ENCODE measurements at places on chromosomes 3 and 15.

DNA sequence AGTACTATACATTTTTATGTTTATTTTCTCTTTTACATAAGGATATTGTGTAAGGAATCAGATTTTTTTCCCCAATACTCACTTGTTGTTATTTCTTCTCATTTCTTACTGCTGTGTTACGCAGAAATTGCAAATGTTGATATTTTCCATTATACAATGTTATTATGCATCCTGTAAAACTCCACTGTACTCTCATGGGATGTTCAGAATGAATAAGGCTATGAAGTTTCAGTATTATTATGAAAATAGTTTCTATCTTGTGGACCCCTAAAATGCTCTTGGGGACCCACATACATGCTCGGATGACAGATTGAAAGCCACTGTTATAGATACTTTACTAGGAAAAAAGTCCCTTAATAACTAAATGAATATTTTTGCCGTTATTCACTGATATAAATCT is 329.4 kb downstream of the EPHA3 start:
- no peak for DNase-seq

- no peak for DNase-seq
These were observed 15.1 kb upstream of the TOPAZ1 start for GRCh38 chr3:44226573-44226972.

DNA sequence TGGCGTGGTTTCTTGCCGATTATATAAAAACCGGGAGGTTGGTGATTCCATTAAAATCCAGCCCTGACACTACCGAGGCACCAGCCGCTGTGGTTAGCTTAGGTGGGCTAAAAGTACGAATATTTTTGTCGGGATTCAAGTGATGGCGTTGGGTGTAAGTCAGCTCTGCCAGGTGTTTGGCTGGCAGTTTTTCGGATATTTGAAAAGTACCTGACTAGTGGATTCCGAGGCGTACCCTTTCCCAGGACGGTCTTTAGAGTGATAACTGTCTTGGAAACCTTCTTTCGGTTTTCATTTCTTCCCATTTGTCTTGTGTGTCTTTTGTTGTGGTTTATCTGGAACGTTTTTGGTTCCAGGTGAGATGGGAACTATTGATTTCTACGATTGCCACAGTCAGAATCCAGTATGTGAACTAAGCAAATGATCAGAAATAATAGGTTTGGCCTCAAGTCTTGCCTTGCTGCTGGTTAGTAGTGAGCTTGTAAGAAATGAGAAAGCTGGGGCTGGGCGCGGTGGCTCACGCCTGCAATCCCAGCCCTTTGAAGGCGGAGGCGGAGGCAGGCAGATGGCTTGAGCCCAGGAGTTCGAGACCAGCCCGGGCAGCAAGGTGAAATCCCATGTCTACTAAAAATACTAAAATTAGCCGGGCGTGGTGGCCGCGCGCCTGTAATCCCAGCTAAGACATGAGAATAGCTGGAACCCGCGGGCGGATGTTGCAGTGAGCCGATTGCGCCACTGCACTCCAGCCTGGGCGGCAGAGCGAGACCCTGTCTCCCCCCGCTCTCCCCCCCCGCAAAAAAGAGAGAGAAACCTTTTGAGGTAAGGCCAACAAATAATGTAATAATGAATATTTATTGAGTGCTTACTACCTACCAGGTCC is 1.4 kb downstream of the FYTTD1 start:
- no peak for DNase-seq

DNA sequence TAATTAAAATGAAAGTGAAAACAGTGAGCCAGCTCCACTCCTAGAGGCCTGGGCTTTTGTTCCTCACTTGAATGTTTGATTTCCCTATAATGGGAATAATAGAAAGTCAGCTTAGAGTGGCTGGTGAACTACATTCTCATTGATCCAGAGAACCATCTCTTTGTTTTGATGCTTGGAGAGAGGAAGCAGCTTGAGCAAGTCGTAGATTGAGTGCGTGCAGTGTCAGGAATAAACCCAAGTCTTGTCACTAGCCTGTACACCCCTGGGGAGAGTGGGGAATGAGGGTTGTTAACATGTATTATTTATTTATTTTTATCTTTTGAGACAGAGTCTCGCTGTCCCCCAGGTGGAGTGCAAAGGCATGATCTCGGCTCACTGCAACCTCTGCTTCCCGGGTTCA is 885 bp upstream of the LSG1 start:
- DNase-seq: no peak

GRCh38 chr15:66845266-66845785 is 143.3 kb downstream of the SMAD6 start:
- no peak for DNase-seq

DNA sequence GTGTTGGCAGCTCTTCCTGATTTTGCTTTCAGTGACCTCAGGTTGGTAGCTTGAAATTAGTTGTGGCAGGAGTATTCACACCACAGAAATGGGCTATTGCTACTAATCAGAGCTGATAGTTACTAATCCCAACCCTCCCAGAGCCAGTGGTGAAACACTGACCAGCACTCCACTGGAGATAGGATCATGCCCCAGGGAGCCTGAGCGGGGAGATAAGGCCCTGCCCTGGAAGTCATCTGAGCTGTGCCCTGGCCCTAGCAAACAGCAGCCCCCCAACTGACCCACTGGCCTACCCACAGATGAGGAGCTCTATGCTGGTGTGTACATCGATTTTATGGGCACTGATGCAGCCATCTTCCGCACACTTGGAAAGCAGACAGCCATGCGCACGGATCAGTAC is 9.4 kb upstream of the GNAT1 start:
- DNase-seq: no peak

- no peak for DNase-seq
These were observed 94.8 kb upstream of the ANKRD28 start for GRCh38 chr3:15892311-15893227.

DNA sequence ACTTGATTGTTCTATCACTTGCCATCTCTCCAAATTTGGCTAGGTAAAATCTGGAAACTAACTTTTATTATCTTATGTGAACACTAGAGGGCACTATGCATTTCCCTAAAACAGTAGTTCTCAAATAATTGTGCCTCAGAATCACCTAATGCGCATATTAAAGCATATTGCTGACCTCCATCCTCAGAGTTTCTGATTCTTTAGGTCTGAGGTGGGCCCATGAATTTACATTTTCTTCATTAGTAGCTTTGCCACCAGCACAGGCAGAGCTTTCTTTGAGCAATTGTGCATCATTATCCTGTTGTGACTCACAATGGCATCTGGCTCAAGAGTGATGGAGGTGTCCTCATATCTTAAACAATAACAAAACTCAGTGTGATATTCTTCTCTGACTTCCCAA is 17.5 kb upstream of the BCHE start:
- DNase-seq: no peak

DNA sequence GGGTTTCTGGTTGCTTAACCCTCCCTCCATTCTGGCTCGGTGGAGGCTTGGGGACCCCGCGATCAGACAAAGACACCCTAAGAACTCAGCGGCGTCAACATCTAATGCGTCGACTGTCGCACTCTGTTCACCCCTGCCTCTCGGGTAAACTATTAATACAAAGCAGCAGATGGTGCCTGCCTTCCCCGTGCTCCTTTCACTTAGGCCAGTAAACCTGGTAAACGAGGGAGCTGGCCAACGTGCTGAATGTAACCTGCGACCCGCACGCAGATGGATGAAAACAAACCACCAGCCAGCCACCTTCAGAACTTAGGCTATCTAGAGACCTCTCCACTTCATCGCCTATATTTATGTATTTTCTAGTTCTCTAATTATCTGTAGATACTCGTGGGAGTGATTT is 848 bp upstream of the CADPS start:
- no peak for DNase-seq

DNA sequence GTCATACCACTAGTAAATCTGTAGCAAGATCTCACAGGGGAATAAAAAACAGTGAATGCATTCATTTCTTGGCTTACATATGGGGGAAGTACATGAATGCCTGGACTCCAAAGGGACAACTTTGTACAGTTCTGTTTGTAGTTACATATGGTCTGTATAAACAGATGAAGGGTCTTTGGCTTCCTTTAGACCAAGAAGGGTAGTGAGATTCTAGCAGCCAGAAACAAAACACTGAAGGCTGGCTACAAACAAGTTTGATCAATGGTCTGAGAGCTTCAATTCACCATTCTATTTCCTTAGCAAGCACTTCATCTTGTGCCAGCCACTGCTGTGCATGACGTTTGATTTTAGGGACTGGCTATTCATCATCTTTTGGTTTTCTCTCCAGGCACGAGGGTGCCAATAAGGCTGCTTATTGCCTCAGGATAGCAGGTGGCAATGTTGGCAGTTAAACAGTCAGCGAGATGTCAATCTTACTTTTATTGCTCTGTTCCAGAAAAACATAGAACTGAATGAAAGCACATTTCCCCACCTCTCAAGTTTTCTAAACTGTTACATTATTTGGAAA is 313.7 kb upstream of the COL8A1 start:
- no peak for DNase-seq

- no peak for DNase-seq
These were observed 3.3 kb downstream of the LMOD3 start for GRCh38 chr3:69119138-69119537.

DNA sequence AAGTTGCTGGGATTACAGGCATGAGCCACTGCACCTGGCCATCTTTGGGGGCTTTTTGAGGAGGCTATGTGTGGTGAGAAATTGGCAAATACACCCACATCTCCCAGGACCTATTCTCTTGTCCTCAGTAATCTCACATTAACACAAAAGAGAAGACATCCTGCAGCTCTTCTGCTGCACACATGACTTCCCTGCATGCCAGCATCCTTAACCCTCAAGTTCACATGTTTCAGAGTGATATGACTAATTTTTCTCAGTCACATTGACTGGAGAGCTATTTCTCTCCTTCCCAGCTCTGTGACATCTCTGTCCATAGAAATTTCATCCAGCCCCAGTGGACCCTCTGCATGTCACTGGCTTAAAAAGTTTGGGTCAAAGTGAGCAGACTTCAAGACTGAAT is 1.9 kb upstream of the SKIC8 start:
- no peak for DNase-seq

DNA sequence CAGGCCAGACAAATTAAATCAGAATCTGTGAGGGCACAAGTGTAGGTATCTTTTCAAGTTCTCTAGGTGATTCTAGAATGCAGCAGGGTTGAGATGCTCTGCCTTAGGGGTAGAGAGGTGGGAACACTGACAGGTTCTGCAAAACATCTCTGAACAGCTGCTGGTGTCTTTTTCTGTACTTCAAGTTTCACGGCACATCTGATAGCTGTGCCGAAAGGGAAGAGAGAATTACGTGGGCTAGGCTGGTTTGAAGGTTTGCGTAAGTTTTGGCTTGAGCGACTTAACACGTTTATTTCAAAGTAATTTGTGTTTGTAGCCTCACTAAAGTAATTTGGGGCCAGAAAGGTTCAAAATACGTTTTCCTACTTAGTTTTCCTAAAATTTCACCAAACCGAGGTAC is 22.5 kb downstream of the PXK start:
- DNase-seq: no peak

- no peak for DNase-seq
These were observed 64.3 kb upstream of the STT3B start for GRCh38 chr3:31468433-31468832.

- DNase-seq: no peak
These were observed 14.1 kb downstream of the SLCO3A1 start for GRCh38 chr15:91867581-91868026.

GRCh38 chr15:101264911-101265641 is 12.2 kb downstream of the SELENOS start:
- no peak for DNase-seq

- no peak for DNase-seq
These were observed 2.3 kb downstream of the C3orf70 start for GRCh38 chr3:185150561-185150960.

DNA sequence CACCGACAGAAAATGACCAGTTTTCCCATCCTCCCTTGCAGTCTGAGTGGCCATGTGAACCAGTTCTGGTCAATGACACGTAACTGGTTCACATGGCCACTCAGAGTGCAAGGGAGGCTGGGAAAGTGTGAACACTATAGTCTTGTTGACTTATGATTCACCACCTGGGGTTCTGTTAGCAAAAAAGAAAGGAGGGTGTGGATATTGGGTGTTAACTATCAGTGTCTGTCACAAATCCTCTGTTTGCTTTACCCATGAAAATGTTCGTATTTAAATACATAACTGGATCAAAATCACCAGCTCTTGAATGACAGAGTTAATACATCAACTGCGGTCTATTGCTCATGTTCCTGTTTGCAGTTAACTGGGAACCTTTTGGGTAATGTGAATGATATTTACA is 92.3 kb downstream of the ADAMTSL3 start:
- no peak for DNase-seq

GRCh38 chr3:22010997-22011396 is 260.0 kb upstream of the ZNF385D start:
- DNase-seq: no peak

DNA sequence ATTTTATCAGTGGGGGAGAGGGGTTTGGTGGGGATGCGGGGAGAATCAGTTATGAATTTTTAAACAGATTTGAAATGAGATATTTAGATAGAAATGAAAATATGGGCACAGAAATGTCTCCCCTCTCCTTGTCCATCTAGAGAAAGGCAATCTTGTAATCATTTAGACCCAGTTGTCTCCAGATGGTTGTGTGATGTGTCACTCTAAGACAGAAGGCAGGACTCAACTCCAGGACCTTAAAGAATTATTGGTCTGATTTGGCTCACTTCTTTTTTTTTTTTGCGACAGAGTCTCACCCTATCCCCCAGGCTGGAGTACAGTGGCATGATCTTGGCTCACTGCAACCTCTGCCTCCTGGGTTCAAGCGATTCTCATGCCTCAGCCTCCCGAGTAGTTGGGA is 77.2 kb downstream of the EOMES start:
- no peak for DNase-seq
